Lower leg skin (tissue), 4 donors: ENCODE measurements at places on chromosomes 5 and 9.

- no peak for DNase-seq
Measured at GRCh38 chr5:126430631-126431030, 7.4 kb downstream of the GRAMD2B start.

DNA sequence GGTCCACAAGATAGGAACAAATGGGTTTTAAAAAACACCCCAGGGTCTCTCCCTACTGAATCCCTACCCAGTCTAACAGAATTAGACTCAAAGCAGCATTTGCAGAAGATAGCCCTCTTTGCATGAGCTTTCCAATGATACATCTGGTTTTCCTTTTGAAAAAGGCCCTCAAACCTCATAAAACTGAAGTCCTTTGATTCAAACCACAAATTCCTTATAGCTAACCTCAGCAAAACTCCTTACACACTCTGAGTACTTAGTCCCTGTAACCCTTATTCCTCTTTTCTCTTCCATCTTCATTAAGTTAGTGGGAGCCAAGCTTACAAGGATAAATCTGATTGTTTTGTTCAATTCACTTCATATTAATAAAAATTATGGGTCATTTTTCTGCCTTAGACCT is 90.5 kb upstream of the TNC start:
- no peak for DNase-seq

GRCh38 chr9:133979273-133979920 is 12.7 kb downstream of the VAV2 start:
- no peak for DNase-seq

GRCh38 chr5:172005708-172006320 is 624 bp downstream of the FBXW11 start:
- no peak for DNase-seq
